ENCODE measurements at places on chromosomes 3 and 15.

GRCh38 chr3:45313743-45314403, 74.5 kb upstream of the LARS2 start:
- no peak for DNase-seq

DNA sequence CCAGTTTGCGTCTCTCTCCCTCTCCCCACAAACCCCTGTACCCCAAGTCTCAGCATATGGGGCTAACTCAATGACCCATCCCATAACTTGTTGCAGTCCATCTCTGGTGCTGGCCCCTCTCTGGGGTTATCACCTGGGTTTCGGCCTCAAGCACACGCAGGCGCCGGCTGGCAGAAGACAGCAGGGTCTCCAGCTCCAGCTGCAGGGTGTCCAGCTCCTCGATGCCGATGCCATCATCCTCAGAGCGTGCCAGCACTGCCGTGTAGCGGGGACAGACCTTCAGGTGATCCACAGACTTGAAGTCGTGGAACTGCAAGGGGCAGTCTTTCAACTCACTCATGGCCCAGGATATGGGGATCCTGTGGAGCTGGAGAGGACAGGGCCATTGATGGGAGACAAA, 1.1 kb downstream of the TADA3 start:
- DNase-seq: no peak

DNA sequence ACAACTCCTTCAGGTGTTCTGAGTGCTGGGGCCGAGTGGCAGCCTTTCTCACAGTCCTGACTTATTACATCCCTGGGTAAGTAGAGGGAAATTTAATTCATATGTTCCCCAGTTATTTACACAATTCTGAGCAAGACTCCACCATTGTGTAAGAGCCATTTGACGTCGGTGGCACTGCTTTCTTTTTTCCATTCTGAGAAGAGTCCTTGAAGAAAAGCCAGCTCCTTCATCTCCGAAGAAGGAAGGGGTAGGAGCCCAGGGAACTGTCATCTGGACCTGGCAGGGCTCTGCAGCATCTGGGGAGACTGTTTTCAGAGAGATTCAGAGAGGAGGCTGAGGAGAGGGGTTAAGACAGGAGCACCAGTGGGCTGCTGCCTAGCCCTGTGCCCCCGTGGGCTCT, 22.6 kb upstream of the MASP1 start:
- no peak for DNase-seq

- peak; percentile 26 for DNase-seq
These were observed 210.2 kb downstream of the TJP1 start for GRCh38 chr15:29612096-29612495.

DNA sequence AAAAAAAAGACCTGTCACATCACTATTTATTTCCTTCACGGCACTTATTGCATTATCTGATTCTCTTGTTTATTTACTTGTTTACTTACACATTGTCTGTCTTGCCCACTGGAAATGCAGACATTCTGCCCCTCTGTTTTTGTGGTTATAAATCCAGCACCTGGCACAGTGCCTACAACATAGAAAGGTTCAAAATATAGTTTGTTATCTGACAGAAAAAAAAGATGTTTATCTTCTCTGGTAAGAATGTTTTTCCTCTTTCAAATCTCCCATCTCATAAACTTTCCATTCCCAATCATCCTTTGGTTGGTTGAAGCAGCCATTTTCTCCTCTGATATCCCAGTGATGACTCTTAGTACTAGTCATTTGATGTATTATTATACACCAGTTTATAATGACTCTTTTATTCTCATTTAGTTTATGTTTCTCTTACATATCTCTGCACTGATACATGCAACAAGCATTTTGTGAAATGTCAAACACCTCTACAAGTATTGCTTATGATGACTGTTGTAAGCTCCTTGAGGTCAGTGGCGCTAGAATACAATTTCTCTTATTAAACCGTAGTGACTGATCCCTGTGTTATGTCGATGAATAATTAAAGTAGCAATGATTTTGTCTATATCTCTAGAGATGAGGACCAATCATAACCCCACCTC, 398.4 kb upstream of the TBL1XR1 start:
- DNase-seq: no peak

- no peak for DNase-seq
These were observed 109.5 kb downstream of the RARB start for GRCh38 chr3:25537516-25537915.

DNA sequence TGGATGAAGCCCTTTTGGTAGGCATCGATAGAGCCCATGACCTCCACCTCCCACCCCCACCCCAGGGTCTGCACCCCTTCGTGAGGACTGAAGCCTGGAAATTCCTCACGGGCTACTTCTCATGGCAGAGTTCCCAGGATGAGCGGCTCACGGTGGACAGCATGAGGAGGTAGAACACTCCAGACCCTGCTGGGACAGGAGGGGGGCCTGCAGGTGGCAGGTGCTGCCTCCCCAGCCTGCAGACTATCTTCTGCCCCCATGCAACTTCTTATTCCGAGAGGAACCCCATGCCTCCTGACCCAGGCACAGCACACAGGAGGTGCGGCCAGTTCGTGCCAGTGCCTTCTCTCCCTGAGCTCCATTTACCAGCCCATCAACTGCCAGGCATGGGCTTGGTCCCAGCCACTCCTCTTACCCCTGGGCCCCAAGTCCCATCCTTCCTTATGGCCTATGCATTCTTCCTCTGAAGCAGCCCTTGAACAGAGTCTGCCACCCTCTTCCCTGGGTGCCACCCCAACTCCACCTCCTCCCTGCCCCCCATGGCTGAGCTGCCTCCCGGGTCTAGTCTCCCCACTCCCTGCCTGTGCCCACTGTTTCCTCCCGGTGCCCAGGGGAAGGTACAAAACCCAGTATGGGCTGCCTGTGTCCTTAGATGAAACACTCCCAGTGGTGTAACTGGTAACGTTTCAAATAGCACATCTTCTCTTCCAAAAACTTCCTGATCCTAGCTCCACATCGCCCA, 8.4 kb downstream of the TBC1D21 start:
- DNase-seq: no peak

DNA sequence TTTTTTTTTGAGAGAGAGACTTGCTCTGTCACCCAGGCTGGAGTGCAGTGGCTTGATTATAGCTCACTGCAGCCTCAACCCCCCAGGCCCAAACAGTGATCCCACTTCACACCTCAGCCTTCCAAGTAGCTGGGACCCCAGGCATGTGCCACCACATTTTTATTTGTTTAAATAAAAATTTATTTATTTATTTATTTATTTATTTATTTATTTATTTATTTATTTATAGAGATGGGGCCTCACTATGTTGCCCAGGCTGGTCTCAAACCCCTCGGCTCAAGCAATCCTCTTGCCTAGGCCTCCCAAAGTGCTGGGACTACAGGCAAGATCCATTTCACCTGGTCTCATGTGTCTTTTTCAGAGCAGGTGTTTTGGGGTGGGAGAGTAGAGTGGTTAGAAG, 15.5 kb downstream of the CAPN3 start:
- no peak for DNase-seq

- DNase-seq: no peak
These were observed 239.3 kb downstream of the DTWD1 start for GRCh38 chr15:49860101-49860500.

- no peak for DNase-seq
These were observed 65.4 kb downstream of the RASGRF1 start for GRCh38 chr15:79025201-79025600.

GRCh38 chr3:165491487-165491886, 295.3 kb upstream of the SLITRK3 start:
- no peak for DNase-seq

- DNase-seq: no peak
These were observed 85.2 kb upstream of the CHL1 start for GRCh38 chr3:111143-112069.

DNA sequence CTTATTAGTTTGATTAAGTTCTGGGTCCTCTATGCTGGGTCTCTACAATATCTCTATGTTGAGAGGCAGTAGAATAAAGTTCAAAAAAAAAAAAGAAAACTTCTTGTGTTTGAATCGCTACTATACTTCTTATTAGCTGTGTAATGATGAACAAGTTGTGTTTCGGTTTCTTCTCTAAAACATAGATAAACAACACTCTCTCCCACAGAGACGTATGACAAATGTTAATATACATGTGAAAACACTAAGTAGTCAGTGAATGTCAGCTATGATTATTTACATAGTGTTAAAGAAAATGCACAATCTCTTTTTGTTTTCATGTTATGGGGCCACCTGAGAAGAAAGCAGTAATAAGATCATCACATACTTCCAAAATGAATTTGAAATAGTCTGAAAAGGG, 45.3 kb downstream of the ACAP2 start:
- DNase-seq: no peak

DNA sequence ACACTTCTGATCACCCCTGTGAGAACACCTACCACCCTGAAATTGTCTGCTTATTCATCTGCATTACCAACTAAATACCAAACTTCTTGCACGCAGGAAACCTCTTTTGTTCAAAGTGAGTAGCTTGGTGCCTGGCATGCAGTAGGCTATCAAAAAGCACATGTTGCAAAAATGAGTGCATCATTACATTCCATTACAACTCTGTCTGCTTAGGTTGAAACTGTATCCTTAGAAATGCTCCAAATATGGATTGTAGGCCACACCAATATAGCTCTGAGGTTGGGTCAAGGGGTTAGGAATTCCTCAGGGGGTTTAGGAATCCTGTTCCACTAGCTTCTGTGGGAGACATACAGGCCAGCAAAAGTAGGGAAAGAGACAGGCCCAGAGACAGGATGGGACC, 107.2 kb downstream of the THRB start:
- no peak for DNase-seq

GRCh38 chr3:197471221-197472010, 84.4 kb downstream of the BDH1 start:
- no peak for DNase-seq

DNA sequence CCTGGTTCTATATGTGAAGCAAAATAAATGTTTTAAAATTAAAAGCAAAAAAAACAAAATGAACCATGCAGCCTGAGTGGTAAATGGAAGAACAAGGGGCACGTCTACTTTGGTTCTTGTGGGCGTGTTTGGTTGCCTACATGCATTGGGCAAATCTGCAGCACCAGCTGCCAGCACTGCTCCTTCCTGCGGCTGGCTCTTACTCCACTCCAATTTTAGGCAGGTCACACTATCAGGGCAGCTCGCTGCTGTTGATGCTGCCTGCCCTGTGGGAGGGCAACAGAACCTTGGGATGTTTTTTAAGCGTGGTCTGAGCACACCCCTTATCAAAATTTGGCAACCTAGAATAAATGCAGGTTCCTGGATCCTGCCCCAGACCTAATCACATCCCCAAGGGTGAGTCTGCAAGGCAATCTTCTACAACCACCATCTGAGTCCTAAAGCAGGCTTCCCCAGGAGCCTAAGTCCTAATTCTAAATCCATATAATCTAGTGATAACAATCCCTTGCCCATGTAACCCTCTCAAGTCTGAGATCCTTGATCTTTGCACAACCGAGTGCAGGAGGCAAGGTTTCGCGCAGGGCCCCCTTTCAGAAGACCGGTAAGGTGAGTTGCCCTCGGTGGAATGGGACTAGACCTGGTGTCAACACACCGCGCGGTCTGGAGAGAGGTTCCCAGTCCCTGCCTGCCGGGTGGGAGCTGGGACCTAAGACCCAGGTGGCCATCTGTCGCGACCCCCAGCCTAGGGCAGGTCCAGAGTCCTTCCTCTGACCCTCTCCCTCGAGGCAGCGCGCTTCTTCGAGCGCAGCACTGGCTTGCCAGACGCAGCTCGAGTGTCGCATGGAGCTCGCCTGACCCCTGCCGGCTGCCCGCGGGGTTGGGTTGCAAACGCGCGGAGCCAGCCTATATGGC, 15.9 kb downstream of the IVD start:
- peak; percentile 43 for DNase-seq

DNA sequence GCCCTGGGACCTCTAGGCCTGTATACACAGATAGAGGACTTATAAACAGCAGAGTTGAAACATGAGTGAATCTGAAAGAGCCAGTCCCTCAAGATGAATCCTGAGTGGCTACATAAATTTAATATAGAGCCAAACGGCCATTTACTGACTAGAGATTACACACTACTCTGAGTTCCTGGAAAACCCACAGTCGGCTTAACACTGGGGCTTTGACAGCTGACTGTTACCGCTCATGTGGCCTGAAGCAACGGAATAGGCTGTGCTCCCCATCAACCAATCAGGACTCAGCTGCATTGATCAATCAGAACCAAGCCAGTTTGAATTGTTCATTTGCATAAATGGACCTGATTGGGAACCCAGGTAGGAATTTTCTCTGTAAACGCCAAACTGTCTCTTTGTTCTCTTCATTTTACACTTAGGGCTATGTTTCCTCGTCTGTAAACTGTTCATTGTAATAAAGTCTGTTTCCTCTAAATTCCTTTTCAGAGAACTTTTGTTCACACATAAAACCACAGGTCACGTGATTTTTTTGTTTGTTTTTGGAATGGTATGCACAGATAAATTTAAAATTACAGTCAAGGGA, 40.5 kb downstream of the CCNL1 start:
- no peak for DNase-seq

DNA sequence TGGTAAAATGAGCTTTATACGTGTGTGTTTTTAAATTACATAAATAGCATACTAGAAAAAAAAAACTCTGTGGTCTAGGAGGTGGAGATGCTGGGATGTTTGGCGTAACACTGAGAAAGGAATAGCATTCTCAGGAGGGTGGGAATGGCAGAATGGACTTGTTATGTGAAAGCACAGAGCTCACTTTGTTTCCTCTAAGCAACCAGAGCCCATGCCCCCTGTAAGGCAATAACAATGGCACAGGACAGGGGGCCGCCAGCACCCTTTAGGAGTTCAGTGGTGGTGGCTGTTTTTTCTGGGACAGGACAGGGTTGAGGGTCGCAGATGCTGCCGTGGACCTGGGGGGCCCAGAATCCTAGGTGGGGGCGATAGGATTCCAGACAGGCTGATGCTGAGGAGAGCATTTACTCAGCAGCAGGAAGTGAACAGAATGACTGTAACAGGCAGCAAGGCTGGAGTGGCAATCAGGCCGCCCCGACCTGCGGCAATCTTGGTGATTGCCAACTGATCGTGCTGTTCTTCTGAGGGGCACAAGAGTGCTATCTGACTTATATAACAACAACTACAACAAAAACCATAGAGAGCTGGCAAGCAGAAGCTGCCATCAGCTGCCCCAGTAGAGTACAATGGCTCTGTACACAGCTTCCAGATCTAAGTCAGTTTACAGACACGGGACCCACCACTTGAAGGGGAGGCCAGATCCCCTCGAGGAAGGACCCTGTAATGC, 160.4 kb downstream of the UACA start:
- DNase-seq: no peak

DNA sequence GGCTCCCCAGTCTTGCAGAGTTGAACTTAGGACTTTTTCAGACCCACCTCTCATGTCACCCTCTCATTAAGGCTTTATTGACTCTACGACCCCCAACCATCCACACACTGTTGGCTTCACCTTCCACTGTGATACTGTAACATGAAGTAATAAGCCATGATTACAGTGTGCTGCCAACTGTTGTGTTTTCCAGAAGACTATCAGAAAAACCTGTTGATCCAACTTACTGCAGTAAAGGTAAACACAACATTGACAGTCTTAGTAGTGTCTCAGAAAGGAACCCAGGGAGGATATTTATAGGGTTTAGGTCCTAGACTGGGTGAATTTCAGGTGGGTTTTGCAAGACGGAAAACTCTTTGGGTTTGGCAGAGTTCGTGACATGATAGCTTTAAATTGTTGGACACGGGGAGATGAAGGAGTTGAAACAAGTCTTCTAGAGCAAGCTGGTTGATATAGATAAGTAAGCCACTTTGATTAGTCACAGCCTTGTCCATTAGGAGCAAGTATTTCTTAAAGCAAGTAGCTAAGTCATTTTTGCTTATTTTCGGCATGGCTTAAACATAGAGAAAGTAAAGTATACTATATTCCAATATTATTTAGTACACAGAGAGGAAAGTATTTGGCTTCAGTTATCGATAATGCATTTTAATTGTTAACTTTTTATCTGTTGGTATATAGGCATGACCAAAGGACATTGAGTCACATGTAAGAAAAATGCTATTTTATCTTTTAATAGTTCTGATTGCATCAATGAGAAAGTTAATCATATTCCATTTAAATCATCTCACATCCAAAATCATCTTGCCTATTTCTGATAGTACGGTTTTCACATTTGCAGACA, 2.4 kb upstream of the COL6A5 start:
- no peak for DNase-seq

Measured in T1000 (cell line).